ENCODE measurements at places on chromosomes 1 and 21.

- no peak for DNase-seq
Measured at GRCh38 chr1:219100059-219100458, 73.6 kb upstream of the LYPLAL1 start.

DNA sequence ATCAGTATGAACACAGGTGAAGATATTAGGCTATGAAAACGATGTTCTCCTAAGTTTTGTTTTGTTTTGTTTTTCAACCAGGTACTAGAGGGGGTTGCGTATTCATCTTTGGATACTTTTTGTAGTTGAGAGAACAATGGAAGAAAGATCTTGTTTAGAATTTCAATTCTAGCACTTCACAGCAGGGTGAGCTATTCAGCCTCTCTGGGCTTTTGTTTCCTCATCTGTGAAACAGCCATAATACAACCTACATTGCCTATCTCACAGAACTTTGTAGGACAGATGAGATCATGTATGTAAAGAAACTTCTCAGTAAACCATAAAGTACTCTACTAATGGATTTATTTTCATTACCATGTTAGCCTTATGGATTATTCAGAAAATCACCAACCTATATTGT is 199.5 kb downstream of the GPATCH2 start:
- DNase-seq = no peak

DNA sequence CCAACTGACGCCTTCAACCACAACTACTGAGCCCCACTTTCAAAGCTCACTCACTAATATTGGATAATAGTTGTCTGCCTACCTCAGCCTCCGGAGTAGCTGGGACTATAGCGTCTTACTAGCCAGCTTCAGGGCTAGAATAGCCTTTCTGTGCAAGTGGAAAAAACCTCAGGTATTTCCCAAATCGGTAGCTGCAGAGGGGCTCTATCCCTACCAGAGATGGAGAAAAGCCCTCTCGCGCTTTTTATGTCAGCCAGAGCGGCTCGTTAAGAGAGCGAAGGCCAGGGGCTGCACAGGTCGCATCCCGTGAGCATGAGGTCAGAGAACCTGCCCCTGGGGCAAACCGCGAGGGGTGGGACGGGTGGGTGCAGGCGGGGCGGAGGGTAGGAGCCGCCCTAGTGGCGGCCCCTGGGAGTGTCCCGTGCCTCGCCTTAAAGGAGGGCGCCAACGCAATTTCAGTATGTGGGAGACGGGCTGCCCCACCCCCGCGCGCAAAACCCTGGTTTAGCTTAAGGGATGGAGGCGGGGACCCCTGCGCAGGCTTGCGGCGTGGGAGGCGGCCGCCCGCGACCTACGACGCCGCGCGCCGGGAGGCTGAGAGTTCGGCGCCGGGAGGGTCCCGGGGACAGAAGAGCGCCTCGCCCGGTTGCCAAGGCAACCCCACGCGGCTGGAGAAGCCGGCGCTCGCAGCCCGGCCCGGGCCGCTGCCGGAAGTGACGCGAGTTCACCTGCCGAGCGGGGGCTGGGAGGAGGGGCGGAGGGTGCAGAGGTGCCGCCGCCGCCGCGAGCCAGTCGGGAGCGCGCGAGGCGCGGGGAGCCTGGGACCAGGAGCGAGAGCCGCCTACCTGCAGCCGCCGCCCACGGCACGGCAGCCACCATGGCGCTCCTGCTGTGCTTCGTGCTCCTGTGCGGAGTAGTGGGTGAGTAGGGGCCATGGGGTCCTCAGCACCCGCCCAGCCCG is at the start of gene CXADR:
TSS of gene CXADR (plus strand) at position 791 of the 961 bp plus-strand sequence. CDS start at position 878, 87 bp downstream.
- peak; percentile 89 for DNase-seq

GRCh38 chr1:22827666-22828483 is 117.2 kb downstream of the EPHB2 start:
- DNase-seq = peak; percentile 34

- DNase-seq = no peak
Measured at GRCh38 chr1:232226197-232226712, 403.7 kb downstream of the SIPA1L2 start.

GRCh38 chr1:151619489-151620093 is 7.7 kb downstream of the SNX27 start:
- no peak for DNase-seq

GRCh38 chr1:62967031-62967430 is 183.1 kb downstream of the ATG4C start:
- no peak for DNase-seq

DNA sequence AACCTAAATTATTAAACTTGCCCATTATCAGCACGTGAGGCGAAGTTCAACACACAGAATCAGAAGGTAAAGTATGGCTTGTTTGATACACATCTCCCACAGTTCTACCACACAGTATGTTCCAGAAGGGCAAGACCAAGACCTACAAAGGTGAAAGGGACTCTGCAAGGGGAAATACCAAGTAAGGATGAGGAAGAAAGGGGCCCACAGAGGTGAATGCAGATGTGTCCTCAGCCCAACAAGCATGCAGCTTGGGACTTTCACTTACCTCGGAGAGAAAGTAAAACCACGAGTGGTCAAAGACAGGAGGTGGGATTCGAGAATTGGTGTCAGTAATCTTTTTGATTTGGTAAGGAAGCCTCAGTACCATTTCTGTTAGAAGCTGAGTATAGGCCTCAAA is 85.8 kb downstream of the UBR4 start:
- DNase-seq = no peak

GRCh38 chr1:235017719-235018118 is 110.9 kb downstream of the TOMM20 start:
- DNase-seq = no peak

DNA sequence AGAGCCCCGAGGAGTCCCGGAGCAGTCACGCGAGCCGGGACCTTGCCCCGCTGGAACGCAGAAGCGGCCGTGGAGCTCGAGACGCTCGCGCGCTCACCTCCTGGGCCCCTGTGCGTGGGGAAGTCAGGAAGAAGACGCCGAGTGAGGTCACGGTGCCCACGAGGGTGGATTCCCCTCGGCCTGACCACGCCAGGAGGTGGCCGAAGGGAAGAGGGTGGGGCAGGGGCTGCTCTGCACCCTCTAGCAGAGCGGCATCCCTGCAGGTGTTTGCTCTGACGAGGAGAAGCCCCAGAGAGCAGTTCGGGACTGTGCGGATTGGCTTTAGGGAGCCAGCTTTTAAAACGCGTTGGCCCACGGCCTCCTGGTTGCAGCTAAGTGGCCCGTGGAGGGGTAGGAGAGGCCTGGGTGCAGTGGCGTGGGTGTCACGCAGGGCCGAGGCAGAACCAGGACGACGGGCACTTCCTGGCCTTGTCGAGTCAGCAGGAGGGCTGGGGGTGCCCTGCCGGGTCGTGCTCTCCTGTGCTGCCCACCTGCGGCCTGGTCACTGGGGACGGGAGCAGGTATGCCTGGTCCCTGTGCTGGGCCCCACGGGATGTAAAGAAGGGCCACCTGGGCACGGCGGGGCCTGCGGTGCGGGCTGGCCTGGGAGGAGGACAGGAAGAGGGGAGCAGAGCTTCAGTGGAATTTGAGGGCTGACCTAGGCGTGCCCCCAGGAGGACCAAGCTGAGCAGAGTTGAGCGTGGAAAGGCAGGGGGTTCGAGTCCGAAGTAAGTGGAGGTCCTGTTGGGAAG is 1.0 kb downstream of the PDXK start:
- peak; percentile 91 for DNase-seq

GRCh38 chr21:33659568-33659949 is 17.3 kb downstream of the ITSN1 start:
- DNase-seq = no peak

GRCh38 chr1:8373581-8374241 is 55.8 kb downstream of the SLC45A1 start:
- DNase-seq = no peak

DNA sequence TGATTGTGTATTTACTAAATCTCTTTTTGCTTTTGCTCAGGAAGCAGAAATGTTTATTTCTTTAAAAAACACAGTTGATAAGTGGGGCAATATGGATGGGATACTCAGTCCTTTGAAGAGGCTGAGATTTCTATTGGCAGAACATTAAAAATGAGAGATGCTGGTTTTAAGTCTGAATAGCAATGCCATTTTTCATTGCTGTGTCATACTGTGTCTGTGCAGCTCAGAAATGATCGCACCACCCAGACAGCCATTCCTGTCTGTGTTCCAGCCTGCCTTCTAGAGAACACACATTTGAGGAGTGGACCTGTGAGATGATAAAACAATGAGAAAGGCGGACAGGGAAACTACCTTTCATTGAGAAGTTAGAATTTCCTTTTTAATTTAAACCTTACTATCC is 231.2 kb upstream of the USP24 start:
- no peak for DNase-seq

DNA sequence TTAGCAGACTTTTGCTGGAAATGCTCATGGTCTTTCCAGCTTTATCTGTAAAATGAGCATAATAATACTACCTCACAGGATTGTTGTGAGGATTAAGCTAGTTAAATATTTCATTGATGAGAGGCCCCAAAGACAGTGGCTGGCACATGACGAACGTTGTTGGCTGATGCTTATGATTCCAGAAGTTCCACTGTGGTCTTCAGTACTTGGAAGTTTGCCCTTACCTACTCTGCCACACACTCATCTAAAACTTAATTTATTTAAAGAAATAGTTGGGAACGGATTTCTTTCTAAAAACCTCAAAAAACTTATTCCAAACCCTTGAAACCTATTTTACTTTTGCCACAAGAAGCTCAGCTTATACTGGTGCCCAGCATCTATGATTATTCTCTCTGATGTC is 170.7 kb downstream of the DHRS3 start:
- DNase-seq = no peak

DNA sequence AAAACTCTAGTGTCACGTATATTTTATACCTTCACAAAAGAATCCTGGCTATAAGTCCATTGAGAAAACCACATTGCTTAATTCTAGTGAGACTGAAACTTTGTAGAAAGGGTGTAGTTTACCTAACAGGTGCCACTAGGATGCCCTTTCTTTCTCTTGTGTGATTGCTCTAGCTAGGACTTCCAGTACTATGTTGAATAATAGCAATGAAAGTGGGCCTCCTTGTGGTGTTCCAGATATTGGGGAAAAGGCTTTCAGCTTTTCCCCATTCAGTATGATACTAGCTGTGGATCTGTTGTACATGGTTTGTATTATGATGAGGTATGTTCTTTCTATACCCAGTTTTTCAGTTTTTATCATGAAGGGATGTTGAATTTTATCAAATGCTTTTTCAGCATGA is 39.7 kb upstream of the CHODL start:
- DNase-seq = no peak

DNA sequence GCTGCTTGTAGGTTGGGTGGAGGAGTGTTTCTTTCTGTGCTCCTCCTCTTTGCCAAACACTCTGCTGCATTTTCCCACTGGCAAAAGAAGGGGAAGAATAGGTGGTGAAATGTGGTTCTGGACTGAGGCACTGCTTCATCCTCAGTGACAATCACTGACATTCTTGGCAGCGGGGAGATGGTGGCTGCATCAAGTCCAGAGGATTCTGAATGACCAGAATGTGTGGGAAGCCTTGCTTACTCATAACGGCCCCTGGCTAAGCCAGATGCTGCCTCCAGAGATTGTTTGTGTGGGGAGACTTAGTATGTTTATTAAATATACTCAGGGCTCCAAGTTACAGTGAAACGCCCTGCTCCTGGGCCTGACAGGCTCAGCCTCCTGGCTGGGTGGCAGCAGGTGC is 160.3 kb downstream of the CACNA1E start:
- DNase-seq = no peak

- no peak for DNase-seq
Measured at GRCh38 chr1:115136106-115136505, 46.8 kb upstream of the TSPAN2 start.

GRCh38 chr1:202162047-202162417 is 1.6 kb upstream of the PTPN7 start:
- peak; percentile 89 for DNase-seq

GRCh38 chr1:38744452-38745350 is 114.9 kb downstream of the RRAGC start:
- no peak for DNase-seq

DNA sequence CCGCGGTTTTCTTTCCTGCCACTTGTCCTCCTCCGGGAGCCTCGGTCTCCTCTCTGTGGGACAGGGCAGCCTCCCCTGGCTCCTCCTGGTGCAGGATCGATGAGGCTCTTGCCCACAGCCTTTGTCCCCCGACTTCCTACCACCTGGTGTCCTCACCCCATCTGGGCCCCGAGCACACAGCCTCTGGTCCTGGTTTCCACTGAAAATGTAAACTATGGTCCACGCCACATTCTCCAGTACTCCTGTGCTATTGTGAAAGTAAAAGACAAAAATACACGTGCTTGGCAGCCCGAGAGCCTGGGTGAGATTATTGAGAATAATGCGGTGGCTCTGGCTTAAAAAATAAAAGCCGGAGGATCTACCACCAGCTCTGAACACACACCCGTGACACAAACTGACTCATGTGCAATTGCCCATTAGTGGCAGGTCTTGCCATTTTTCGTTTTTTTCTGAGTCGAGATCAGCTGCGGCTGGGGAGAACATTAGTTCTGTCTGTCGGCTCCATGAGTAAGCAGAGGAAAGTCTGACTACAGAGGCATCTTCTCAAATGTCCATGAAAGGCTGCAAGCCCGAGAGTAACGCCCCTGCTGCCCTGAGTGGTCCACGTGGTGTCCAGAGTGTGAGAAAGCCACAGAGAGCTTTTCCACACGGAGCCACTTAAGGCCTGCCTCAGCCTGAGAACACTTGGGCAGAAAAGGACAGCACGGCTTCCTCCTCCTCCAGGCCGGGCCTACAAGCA is 5.7 kb upstream of the COL6A2 start:
- no peak for DNase-seq

DNA sequence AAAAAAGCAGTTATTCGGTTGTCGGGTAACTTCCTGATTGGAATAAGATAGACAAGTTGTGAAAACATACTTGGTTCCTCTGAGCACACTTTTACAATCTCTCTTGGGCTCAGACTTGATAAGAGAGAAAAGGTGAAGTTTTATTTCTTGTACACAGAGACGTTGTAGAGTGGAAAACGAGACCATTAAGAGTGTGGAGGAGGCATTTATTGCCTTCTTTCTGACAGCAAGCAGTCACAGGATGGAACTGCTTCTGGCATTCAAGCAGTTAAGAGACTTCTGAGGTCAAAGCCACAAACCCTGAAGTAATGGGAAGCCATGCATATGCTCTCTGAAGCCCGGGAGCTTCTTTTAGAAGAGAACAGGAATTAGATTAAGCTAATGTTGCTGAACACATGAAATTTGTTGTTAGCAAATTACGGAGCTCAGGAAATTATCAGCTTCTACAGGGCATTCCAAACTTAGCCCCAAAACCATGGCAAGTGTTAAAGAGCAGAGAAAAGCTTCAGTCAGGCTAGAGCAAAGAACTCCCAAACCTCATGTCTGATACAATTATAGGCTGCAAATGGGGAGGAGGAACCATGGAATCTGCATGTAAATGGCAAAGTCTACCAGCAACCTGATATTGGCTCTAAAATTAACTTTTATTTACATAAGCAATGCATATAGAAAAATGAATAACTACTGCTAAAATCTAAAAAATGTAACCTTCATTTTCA is 26.0 kb downstream of the S1PR1 start:
- no peak for DNase-seq

GRCh38 chr1:12338017-12338416 is 108.2 kb downstream of the VPS13D start:
- DNase-seq = no peak

GRCh38 chr1:153922076-153922971 is 448 bp downstream of the GATAD2B start:
- no peak for DNase-seq
